ENCODE measurements at places on chromosomes 13 and 19.

DNA sequence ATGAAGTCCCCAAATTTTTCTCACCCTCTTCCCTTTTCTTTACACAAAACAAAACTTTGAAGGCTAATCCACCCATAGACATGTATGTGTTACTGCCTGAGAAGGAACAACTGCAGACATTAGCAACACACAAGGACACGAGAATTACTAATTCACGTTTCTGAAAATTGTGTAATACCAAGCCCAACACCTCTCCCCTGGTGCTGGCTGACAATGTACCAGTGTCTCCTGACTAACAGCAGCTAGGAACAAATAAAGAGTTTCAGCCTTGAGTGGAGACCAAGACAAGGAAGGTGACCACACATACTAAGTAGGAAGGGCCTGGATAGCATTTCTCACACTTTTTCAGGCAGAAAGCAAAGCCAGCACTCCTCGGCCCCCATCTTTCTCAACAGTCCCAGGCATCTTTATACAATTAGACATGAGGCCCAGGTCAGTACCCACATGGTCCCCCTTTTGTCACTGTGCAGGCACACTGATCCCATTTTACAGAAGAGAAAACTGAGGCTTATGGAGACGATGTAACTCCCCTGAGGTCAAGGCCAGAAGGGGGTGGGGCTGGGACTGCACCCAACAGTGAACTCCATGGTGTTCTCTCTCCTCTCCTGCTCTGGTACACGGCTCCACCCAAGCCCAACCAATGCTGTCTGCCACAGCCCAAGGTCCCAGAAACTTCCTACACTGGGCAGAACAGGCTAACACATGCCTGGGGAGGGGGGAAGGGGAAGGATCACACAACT, 8.7 kb downstream of the BRD4 start:
- DNase-seq: no peak

DNA sequence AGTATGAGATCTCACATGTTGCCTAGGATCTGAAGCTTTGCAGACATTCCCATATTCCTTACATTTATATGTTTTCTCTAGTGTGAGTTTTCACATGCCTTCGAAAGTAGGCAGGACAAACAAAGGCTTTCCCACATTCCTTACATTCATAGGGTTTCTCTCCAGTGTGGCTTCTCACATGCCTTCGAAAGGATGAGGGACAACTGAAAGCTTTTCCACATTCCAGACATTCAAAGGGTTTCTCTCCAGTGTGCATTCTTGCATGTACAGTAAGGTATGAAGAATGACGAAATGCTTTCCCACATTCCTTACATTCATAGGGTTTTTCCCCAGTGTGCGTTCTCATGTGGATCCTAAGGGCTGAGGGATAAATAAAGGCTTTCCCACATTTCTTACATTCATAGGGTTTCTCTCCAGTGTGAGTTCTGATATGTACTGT, 14.2 kb downstream of the ZNF699 start:
- no peak for DNase-seq

DNA sequence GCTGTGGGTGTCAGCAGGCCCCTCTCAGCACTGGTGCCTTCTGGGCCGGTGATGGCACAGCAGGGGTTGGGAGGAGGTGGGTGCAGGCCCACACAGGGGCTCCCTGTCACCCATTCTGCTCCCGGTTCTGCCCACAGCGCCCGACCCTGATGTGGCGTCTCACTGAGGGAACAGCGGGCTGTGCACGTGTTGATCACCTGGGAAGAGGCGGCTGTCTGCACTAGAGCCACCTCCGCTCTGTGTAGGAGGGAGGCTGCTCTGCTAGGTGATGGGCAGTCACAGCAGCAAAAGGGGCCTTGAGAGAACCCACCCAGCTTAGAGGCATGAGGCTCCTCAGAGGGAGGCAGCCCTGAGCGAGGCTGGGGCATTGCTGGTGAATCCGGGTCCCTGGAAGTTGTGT, 39.2 kb upstream of the TUBGCP3 start:
- DNase-seq: no peak

DNA sequence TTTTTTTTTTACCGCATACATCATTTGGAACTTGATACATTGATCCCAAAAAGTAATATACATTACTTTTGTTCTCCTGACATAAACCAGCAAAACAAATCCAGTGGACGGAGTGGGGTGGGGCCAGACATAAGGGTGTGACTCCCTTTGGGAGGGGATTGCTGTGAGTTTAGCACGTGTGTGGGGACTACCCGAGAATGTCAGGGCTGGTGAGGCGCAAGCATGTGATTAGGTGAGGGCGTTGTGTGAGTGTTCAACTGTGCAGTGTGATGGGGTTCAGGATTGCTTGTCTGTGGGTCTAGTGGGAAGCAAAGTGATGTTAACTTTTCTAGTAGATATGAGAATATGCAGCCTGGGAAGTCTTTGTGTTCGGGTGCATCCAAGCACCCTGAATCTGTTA, 468.0 kb downstream of the TSHZ3 start:
- no peak for DNase-seq

GRCh38 chr19:35462476-35462953, 14.5 kb downstream of the FFAR2 start:
- no peak for DNase-seq

GRCh38 chr19:18351544-18351943, 11.1 kb downstream of the PGPEP1 start:
- no peak for DNase-seq

DNA sequence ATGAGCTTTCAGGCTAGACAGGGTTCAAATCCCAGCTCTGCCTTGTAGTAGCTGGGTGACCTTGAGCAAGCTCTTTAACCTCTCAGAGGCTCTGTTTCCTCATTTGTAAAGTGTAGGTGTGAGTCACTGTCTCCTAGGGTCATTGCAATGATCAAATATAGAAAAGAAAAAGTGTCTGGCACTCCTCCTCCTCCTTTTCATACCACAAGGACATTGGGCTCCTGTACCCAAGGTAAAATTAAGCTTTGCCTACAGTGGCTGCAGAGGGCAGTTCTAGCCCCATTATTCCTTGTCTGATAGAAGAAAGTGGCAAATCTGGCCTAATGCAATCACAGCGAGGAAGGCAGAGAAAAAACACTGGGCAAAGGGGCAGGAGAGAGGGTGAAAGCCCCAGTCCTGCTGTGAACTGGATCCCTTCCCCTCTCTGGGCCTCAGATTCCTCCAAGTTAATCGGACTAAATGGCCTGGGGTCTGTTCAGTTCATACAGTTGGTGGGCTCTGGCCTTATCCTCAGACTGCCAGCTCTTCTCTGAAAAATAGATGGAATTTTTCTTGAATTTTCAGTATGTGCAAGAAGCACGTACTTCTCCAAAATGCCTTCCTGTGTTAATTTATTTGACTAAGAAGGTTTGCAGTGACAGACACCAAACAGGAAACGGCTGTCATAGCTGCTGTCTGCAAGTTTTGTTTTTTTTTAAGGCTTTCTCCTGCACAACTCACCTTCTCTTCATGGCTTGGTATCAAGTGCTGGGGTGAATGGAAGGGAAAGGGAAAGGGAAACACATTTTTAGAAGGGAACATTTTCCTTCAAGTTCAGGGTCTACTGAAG, 35.3 kb downstream of the RGCC start:
- DNase-seq: no peak

DNA sequence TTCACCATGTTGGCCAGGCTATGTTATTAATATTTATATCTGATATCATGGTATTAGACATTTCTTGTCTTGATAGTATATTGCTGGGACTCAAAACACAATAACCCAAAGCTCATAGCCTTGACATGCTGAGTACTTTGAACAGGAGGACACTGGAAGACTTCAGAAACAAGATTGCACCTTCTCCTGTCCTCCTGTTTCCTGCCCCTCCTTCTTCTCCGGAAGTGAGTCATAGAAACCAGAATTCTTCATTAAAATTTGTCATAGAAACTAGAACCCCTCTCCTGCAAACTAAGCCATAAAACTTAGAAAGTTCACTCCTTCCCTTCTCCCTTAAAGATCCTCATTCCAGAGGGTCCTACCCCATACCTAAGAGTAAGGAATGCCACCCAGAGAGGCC, 400.2 kb downstream of the SLITRK5 start:
- no peak for DNase-seq

DNA sequence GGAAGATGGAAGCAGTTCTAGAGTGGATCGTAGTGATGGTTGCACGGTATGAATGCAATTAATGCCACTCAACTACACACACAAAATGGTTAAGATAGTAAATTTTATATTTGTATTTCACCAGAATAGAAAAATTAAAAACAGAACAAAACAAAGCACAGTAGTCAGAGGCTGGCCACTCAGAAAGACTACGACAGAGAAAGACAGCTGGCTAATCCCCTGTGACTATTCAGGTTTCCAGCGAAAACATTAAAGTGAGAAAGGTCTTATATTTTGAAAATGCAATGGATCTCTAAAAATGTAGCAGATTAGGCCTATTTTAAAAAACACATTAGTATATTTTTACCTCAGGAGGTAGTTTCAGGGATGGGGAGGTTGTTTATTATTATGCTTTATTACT, 131.3 kb upstream of the POSTN start:
- no peak for DNase-seq

All from activated naive CD4-positive, alpha-beta T cell treated with anti-CD3 and anti-CD28 coated beads, Interleukin-2, amount 50 U/mL, for 16 hours (primary cell).